ENCODE measurements at places on chromosomes 6 and 20.

DNA sequence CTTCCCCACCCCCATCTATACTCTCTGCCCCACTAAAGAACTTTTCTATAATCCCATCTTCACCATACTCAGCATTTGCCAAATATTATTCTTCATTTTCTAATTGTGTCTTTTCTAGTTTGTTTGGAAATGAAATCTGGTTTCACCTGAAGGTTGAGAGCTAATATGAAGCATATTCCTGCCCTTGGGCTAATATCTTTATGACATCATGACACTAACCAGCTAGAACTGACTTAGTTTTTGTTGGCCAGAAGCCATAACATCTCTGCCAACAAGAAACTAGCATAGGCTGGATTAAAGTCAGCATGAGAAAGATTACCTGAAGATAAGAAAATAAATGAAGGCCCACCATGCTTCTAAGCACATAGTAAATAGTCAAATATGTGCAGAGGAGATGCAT, 16.7 kb downstream of the UNC5CL start:
- DNase-seq = peak; percentile 45

DNA sequence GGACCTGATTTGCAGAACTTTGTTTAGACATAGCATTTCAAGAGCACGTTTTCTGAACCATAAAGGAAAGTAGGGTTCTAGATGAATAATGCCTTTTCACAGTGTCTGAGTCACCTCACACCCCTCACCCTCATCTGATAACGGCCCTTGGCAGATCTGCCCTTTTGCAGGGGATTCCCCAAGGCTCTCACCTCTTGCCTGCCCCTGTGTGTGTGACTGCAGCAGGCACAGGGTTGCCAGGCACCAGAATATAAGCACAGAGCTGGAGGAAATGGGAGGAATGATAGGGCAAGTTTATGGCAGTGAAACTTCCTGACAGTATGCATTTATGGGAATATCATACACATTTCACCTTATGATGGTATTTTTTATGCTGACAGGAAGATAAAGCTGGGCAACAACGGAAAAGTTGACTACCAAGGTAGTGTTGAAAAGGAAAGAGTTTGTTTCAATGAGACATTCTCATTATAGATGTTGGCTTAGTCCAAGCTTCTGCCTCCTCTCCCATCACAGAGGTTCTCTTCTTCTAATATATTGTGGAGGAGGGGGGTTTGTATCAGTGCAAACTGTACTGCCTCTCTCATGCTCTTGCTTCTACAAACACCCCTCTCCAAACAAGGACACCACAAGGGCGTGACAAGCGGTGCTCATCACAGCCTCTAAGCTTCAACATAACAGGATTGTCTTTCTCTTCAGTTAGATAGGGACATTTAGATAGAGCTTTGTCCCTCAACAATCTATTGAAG, 101.5 kb upstream of the BACH2 start:
- DNase-seq = peak; percentile 68

DNA sequence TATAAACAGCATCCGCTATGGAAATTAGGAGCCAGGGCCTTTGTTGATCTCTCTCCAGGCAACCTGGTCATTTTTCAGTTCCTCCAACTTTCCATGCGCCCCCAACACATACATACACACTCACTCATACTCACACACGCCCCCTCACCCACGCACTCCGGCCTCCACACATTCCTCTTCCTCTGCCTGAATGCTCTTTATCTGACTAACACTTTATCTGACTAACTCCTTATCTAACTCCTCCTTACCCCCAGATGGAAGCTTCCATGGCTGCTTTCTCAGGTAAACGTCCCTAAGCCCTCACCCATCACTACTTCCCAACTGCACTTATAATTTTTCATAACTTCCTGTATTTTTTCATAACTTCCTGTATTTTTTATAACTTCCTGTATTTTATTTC, 17.4 kb downstream of the CASS4 start:
- DNase-seq = peak; percentile 67

DNA sequence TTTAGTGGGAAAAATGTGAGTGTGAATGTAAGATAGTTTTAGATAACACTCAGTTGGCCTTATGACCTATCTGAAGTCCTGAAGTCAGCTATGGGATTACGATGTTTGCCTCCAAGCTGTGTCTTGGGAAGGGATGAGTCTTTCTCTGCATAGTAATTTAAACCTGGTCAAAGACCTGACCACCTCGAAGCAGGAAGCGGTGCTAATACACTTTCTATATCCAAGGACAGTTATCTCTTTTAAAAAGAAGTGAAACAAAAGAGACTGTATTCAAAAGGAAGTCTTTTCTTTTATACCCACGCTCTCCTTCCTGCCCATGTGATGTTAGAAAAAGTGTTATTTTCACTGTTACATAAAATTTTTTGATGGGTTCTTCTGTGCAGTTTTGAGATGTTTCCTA, 94.9 kb downstream of the JARID2 start:
- DNase-seq = no peak

GRCh38 chr20:19812696-19813095, 54.6 kb downstream of the RIN2 start:
- DNase-seq = no peak

GRCh38 chr20:50169329-50169823, 15.9 kb upstream of the PEDS1 start:
- peak; percentile 63 for DNase-seq

DNA sequence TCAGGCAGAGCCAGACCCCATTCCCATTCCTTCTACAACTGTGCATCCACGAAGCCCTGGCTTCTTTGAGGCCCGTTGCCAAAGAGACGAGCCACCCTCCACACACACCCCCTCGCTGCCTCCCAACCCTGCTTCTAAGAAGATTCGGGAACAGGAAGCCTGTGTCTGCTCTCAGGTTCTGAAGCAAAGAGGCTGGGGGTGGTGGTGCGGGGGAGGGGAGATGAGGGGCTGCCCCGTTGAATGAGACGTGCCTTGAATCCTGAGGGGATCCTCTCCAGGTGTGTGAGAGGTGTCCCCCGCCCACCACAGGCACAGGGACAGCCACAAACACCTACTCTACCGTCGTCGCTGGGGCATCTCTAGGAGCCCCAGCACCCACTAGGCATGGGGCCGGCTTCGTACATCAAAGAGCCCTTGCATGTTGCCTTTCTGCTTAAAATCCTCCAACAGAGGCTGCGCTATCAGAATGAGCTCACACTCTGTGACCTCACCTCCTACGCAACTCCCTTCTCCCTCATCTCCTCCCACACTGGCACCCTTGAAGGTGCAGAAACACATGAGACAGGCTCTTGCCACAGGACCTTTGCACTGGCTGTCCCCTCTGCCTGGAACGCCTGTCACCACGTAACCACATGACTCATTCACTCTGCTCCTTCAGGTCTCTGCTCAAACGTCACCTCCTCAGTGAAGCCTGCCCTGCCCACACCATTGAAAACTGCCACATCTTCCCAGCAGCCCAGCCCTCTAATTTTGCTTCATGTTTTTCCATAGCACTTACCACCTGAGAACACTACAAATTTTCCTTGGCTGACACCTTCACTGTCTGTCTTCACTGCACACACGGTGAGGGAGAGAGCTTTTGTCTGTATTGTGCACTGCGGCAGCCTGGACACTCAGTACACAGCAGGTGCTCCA, 58.5 kb downstream of the PREX1 start:
- no peak for DNase-seq

DNA sequence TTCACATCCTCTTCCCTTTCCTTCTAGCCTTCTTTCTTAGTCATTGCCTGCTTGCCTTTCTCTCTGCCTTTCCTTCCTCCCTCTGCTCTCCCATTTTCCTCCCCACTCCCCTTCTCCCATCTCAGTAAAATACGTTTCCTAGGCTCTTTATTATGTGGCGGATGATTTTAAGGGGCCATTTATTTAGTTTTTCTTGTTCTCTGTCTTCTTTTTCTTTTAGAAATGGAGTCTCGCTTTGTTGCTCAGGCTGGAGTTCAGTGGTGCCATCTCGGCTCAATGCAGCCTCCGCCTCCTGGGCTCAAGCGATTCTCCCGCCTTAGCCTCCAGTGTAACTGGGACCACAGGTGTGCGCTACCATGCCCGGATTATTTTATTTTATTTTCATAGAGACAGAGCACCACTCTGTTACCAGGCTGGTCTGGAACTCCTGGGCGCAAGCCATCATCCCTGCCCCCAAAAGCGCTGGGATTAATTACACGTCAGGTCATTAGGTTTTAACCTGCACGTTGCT, 1.5 kb downstream of the MTHFD1L start:
- peak; percentile 52 for DNase-seq

All from kidney glomerular epithelial cell (primary cell).